Neural crest cell (in vitro differentiated cells): ENCODE measurements at places on chromosomes 1 and 21.

DNA sequence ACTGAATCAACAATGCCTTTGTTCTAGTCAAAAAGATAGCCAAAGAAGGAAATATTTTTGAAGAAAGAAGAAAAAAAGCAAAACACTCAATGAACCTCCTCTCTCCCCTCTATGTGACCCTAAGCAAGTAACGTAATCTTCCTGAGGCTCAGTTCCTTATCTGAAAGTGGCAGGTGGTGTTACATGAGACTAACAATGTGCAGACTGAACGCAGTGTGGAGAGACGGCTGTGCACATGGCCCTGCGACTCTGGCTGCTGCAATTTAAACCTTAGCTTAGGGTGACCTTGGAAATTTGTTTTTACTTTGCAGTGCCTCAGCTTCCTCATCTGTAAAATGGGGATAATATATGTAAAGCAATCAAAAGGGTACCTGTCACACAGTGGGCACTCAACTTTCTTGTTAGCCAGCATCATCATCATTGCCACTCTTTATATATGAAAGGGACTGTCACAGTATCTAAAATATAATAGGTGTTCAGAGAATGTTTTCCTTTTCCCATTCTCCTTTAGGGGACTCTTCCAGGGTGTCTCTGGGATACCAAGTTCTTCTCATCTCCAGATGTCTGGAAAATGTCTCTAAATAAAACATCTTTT is 100.1 kb upstream of the JUN start:
- DNase-seq = no peak

DNA sequence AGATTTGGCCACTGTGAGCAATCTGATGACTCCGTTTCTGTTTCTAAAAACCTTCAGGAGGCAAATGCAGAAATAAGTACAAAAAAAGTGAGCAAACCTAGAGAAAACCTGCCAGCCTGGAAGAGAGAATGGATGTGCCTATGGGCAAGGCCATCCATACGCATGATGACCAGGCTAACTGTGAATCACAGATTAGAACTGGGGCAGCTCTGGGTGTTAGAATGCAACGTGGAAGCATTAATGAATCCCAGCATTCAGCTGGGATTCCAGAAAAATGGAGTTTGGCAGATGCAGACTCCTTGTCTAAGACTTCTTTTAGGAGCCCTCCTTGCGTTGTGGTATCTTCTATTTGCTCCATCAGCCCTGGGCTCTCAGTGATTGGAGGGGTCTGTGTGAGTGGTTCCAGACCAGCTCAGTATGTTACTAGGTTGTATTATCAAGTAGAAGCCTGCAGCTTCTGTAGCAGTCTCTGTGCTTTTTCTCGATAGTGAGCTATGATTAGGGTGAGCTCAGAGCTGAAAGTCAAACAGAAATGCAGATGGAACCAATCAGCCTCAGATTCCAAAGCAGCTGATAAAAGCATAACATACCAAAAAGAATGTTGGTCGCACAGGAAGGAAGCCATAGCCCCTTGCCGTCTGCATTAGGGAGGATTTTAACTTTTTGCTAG is 154.0 kb downstream of the PSMG1 start:
- DNase-seq = no peak

DNA sequence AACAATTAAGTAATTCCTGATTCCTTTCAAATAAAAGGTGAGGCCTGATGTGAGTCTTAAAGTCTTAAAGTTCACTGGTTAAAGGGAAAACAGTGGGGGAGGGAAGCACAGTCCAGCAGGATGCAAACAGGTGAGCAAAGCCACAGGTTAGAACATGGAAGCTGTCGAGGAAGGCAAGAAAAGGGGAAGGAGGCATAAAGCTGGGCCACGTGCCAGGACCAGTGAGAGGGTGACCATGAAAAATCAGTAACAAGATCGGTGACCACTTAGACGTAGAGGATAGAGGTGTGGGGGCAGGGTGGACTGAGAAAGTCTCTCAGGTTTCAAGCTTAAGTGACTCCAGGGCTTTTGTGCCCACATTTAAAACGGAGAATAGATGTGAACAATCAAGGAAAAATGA is 231.3 kb downstream of the SETD4 start:
- no peak for DNase-seq

DNA sequence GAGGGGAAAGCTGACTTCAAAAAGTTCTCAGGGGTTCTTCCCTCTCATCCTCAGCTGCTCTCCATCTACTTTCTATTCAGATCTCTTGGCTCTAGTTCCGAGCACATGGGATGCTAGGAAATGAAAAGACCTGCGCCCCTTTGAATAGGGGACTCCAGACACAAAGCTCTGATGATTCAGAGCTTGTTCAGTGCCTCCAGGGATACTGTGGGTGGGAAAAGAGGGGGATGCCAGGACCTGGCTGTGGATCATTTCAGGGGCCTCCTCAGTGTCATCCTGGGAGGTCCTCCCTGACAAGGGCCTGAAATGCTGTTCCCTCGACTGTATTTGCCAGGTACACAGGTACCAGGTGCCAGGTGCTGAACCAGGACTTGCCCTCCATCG is 943 bp upstream of the KIAA0040 start:
- DNase-seq = no peak

DNA sequence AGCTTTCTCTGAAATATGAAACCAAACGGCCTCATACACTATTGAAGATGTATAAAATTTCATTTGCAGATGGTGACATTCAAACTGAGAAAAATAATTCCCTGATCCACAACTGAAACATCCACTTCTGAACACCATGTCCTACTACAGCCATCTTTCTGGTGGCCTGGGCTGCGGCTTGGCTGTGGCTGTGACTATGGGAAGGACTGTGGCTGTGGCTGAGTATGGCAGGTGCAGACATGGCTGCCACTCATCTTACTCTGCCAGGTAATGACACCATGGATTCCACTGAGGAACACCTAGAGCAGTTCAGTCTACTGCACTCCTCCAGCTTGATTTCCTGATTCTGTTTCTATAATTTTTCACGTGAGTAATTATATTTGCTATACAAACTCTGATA is at the start of gene KRTAP20-4:
Gene KRTAP20-4, plus strand, starts transcription at position 106 of the 400 bp plus-strand sequence.
- no peak for DNase-seq

- DNase-seq = no peak
Measured at GRCh38 chr1:97271916-97272788, 550.6 kb downstream of the PTBP2 start.

DNA sequence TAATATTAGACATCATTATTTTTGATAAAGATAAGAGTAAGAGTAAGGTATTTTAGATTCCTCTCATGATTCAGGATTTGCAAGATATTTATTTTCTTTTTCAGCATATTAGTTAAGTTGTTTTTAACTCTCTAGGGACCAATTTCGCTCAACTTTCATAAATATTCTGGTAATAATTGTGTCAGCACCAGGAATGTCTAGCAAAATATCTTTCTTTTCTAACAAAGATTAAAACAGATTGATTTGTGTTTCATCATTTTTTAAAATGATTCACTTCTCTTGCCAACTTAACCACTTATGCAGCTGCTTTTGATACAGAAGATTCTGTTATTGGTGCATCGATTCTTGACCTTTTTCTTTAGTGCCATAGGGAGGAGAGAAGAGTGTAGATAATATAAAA is 172.8 kb upstream of the PTGFR start:
- no peak for DNase-seq

DNA sequence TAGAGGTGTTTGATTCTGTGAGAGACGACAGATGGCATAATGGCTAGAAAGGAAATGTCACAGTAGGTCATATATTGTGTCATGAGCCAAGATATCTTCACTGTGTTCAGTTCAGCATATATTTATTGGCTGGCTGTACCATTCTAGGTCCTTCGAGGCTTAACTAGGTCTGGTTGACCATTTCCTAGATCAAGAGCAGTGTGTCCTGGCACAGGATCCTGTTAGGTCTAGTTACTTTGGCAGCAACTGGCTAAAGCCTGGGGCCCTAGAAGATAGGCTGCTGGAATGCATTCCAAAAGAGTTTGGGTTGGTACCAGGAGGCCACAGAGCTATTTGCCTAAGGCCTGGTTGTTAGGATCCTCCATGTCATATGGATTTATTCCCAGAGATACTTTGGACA is 20.9 kb downstream of the ZBTB40 start:
- no peak for DNase-seq

- DNase-seq = no peak
Measured at GRCh38 chr1:202593845-202594244, 116.4 kb downstream of the SYT2 start.

GRCh38 chr1:155504207-155504606 is 58.4 kb downstream of the ASH1L start:
- no peak for DNase-seq
